Chondrocyte (in vitro differentiated cells): ENCODE measurements at places on chromosomes 11 and 22. TPM values are rescaled to one million over a fixed set of nuclear protein-coding genes. Genes with fewer than 3 reads are reported as not detected.

CFAP300 gene
- total RNA-seq: 2.5 to 3.6 TPM (median 3.0 TPM) in 3 replicates

FOLH1 gene
- not detected in 3 replicates for total RNA-seq

NCAM1 gene
- 3.4 to 6.0 TPM (median 3.9 TPM) in 3 replicates for total RNA-seq

GRCh38 chr11:44622721-44623258 lies 57.3 kb downstream of the CD82 start:
- peak; percentile 56 for DNase-seq

GRCh38 chr11:103842795-103843194 lies 193.6 kb upstream of the DDI1 start:
- DNase-seq: no peak

- peak; percentile 89 for DNase-seq
These were observed 38.9 kb downstream of the MUC2 start for GRCh38 chr11:1113405-1114201.

GRCh38 chr11:21877151-21877550 lies 315.7 kb upstream of the ANO5 start:
- no peak for DNase-seq

DNA sequence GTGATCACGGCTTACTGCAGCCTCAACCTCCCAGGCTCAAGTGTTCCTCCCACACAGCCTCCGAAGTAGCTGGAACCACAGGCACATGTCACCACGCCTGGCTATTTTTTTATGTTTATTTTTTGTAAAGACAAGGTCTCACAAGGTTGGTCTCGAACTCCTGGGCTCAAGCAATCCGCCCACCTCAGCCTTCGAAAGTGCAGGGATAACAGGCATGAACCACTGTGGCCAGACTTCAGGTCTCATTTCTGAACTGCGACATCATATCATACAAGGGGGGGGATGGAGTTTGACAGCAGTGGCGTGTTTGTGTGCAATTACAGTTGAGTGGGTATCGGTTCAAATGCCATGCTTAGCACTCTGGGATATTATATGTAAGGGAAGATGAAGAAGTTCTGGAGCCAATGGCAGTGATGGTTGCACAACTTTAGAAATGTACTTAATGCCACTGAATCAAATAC lies 6.9 kb downstream of the NAALADL1 start:
- no peak for DNase-seq

DNA sequence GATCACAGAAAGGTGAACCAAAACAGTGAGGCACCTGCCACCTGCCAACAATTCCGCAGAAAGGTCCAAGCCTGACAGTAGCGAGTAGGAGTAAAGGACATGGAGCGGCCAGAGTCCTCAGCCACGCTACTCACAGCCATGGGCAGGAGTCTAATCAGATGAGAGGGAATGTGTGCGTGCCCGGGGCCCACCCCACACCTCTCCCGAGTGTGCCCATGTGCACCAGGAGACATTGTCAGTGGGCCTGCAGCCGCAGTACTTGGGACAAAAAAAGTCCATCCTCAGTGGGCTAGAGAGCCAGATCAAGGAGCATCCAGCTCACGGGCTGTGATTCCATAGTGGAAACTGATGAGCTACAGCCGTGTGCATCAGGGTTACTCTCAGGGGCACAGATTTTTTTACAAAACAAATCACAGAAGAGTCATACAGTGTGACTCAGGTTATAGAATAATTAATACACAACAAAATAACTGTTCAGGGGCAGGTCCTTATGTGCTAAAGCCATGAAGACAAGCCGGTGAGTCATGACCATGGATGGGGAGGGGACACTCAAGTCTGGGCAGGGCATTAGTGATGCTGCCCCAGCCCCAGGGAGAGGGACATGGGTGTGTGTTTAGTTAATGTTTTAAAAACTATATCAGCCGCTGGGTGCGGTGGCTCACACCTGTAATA lies 12.0 kb downstream of the SART1 start:
- DNase-seq: no peak

DNA sequence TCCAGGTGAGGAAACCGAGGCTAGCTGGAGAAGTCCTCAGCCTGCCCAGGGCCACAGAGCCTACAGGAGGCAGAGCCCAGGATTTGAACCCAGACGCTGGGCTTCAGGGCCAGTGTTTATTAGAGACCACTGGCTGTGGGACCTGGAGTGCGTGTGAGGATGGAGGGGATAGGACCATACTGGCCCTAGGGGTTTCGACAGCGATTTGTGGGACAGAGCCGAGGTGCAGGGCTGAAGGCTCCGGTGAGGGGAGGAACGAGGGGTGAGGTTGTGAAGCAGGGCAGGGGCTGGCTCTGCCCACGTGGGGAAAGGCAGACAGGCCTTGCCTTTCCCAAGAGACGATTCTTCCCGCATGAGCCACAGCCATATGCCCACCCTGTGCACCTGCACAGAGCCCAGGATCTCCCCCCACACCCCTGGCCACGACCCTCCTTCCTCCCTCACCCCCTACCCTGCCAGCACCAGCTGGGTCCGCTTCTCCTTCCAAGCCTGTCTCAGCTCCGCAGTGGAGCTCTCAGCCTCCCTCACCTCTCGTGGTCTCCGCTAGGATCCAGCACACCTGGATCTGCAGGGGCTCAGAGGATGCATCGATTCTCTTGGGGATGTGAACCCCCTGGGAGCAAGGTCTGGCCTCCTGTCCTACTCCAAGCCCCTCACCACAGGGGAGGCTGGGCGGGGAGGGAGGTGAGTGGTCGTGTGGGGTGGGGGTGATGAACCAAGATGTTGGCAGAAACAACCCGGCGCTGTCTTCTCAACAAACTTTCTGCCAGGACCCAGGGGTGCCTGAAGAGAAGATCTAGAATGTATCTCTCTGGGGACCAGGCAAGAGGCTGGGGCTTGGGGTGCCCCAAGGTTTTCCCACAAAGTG lies 58.4 kb downstream of the RTL6 start:
- DNase-seq: no peak
